ENCODE measurements at places on chromosomes 7 and 10. TPM values are rescaled to one million over a fixed set of nuclear protein-coding genes. Genes with fewer than 3 reads are reported as not detected.

- no peak overlapping the region for H3K27ac ChIP-seq
- no peak overlapping the region for H3K4me3 ChIP-seq
- H3K27me3 ChIP-seq = no peaks in the 10 kb centered on the region
- H3K36me3 ChIP-seq = no peaks in the 10 kb centered on the region
- H3K4me1 ChIP-seq = no peaks in the 10 kb centered on the region
These were observed 103.3 kb upstream of the CHST15 start for GRCh38 chr10:124196659-124197058.

DNA sequence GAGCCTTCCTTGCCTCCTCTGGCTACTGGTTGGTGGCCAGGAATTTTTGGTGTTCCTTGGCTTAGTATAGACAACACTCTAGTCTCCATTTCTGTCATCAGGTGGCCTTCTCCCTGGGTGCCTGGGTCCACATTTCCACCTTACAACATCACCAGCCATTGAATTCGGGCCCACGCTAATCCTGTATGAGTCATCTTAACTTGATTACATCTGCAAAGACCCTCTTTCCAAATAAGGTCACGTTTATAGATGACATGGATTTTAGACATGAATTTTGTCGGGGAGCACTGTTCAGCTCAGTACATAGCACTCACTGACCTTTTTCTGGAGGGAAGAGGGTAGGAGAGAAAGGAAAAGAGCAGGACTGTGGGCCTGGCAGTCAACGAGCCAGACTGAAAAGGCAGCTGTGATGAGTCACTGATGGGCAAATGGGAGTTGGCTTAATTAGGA, 39.4 kb downstream of the MMRN2 start:
- H3K4me1 ChIP-seq = no peaks in the 10 kb centered on the region
- H3K4me3 ChIP-seq = no peak overlapping the region
- no peak overlapping the region for H3K27ac ChIP-seq

The ARPC1A gene
- 201 TPM for total RNA-seq

The EPDR1 gene
- 0.39 TPM for total RNA-seq

The TMEM273 gene
- not detected for total RNA-seq

DNA sequence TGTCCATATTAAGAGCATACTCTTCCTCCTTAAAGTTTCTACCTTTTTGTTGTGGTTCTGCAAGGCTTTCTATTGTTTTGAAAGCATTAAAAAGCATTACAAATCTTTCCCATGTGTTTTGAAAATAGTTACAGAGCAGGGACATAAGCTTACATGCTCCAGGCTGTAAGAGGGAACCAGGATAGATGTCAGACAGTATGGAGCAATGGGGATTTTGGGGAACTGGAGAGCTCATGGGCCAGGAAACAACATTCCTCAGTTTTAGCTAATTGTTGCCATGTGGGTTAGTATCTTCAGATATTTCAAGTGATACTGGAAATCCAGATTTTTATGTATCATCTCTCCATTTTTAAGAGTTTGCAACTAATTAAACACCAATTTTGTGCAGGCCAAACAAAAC, 3.5 kb downstream of the MDFIC start:
- H3K27ac ChIP-seq = no peak overlapping the region
- no peaks in the 10 kb centered on the region for H3K27me3 ChIP-seq
- no peak for DNase-seq
- H3K4me1 ChIP-seq = no peaks in the 10 kb centered on the region
- no peaks in the 10 kb centered on the region for H3K36me3 ChIP-seq
- no peak overlapping the region for H3K4me3 ChIP-seq

The INHBA gene
- total RNA-seq = 0.72 TPM

DNA sequence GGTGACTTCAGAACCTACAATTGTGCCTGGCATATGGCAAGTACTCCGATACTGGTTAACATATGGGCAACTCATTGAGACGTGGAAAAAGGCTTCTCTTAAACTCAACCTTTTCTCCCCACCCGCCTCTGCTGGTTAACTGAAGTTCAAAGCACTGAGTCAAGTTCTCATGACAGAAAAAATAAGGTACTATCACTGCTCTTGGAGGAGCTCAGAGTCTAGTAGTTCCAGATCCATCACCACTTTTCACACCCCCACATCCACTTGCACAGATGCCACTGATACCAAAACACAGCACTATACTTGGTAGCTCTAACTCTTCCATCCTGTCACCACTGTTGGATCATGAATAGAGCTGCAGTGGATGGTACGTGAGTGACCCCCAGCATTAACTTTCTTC, 36.2 kb downstream of the CCDC6 start:
- no peak overlapping the region for H3K27ac ChIP-seq
- no peaks in the 10 kb centered on the region for H3K27me3 ChIP-seq

The OR6B1 gene
- total RNA-seq = not detected

GRCh38 chr7:136865236-136865635, 3.2 kb upstream of the CHRM2 start:
- no peak overlapping the region for H3K27ac ChIP-seq
- no peaks in the 10 kb centered on the region for H3K36me3 ChIP-seq
- DNase-seq = no peak
- H3K4me3 ChIP-seq = no peak overlapping the region

- H3K27ac ChIP-seq = no peak overlapping the region
- no peak overlapping the region for H3K4me3 ChIP-seq
- no peaks in the 10 kb centered on the region for H3K4me1 ChIP-seq
- no peak for DNase-seq
- no peaks in the 10 kb centered on the region for H3K36me3 ChIP-seq
These were observed 357.1 kb downstream of the PRPF18 start for GRCh38 chr10:13943735-13944398.

- DNase-seq = no peak
- H3K36me3 ChIP-seq = no peaks in the 10 kb centered on the region
- H3K4me3 ChIP-seq = no peak overlapping the region
- H3K27ac ChIP-seq = no peak overlapping the region
These were observed 143.2 kb downstream of the WNT2 start for GRCh38 chr7:117179701-117180100.

DNA sequence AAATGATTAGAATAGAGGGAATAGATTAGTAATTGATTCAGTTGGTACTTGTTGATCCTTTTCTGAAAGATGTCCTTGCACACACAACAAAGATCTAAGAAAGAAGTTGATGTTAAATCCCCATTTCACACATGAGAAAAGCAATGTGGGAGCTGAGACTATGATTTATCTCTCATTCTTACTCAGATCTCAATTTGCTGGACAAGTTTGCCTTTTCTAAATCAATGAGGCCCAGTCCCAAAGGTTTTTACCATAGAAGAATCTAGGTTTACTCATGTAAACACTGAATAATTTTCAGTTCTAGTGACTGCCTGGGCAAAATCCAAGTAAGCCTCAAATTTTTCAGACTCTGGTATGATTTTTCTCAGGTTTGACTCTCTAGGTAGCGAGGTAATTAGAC, 25.5 kb upstream of the PLXNA4 start:
- no peak overlapping the region for H3K4me3 ChIP-seq
- H3K36me3 ChIP-seq = no peaks in the 10 kb centered on the region
- no peaks in the 10 kb centered on the region for H3K4me1 ChIP-seq
- DNase-seq = no peak
- H3K27ac ChIP-seq = no peak overlapping the region
- peaks cover 2% of the 10 kb centered on the region for H3K27me3 ChIP-seq

DNA sequence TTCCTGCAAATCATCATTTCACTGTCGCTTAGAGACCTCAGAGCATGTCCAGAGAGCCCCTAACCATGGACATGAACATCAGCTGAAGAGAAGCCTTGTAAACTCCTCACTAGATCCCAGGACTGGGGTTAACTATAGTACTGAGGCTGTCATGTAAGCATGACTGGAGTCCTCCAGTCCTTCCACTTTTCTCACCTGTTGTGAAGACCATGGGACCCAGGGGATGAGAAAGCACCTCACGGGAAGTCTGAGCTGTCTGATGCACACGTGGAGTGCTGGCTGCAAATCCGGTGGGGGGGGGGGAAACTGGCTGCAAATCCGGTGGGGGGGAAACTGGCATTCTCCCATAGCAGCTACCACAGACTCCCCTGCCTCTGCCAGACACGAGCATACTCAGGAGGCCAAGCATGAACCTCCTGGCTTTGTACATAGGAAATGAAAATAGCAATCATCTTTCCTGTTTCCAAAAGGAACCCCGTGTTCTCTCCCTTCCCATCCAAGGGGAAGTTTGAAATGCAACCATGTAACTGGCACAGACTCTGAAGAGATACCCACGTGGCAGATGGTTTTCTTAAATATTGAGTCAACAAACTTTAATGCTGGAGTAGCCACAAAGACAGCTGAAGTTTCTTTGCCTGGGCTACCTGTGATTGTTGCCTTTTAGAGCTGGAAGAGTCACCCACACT, 261.4 kb downstream of the ZMYND11 start:
- peaks cover 5% of the 10 kb centered on the region for H3K4me1 ChIP-seq
- H3K27ac ChIP-seq = no peak overlapping the region

GRCh38 chr10:124629415-124629814, 114.8 kb downstream of the FAM53B start:
- H3K36me3 ChIP-seq = no peaks in the 10 kb centered on the region
- H3K4me1 ChIP-seq = 0 out of 2 replicates have a peak, but pooled peaks cover 4% of the 10 kb centered on the region
- H3K27ac ChIP-seq = no peak overlapping the region
- no peaks in the 10 kb centered on the region for H3K27me3 ChIP-seq

- no peak for DNase-seq
- no peaks in the 10 kb centered on the region for H3K27me3 ChIP-seq
- no peak overlapping the region for H3K4me3 ChIP-seq
- H3K27ac ChIP-seq = peak overlapping the region; percentile 93
- no peaks in the 10 kb centered on the region for H3K36me3 ChIP-seq
These were observed 50.9 kb downstream of the CALML3 start for GRCh38 chr10:5575482-5576153.

- no peak for DNase-seq
- no peak overlapping the region for H3K27ac ChIP-seq
- H3K4me3 ChIP-seq = no peak overlapping the region
These were observed 66.4 kb downstream of the ASAH2B start for GRCh38 chr10:50805981-50806622.

GRCh38 chr7:74344786-74345185, 55.6 kb downstream of the CLIP2 start:
- no peaks in the 10 kb centered on the region for H3K4me1 ChIP-seq
- H3K36me3 ChIP-seq = no peaks in the 10 kb centered on the region
- no peak for DNase-seq
- no peak overlapping the region for H3K27ac ChIP-seq

DNA sequence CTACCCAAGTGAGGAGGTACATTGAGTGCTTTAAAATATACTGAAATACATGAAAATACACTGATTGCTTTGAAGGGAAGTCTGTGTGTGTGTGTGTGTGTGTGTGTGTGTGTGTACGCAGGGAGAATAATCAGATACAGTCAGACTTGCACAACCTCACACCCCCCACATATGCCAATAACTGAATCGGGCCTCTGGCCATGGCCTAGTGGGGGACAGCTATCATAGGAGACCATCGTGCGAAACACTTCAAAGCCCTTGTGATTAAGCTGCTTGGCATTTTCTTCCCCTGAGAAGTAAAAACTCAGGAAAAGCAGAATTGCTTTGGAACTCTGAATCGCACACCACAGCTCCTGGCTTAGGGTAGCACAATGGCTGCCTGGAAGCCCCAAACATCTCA, 135.1 kb downstream of the C10orf105 start:
- no peaks in the 10 kb centered on the region for H3K4me1 ChIP-seq
- no peak overlapping the region for H3K27ac ChIP-seq
- no peak overlapping the region for H3K4me3 ChIP-seq
- H3K36me3 ChIP-seq = no peaks in the 10 kb centered on the region

GRCh38 chr7:90453259-90453891, 16.1 kb upstream of the PTTG1IP2 start:
- DNase-seq = no peak
- H3K4me1 ChIP-seq = 0 out of 2 replicates have a peak, but pooled peaks cover 4% of the 10 kb centered on the region
- H3K27ac ChIP-seq = no peak overlapping the region
- H3K36me3 ChIP-seq = no peaks in the 10 kb centered on the region

GRCh38 chr7:68936471-68937035, 661.7 kb upstream of the AUTS2 start:
- no peak overlapping the region for H3K27ac ChIP-seq
- no peak for DNase-seq
- no peak overlapping the region for H3K4me3 ChIP-seq
- H3K36me3 ChIP-seq = no peaks in the 10 kb centered on the region
- no peaks in the 10 kb centered on the region for H3K4me1 ChIP-seq

GRCh38 chr7:149257146-149257545, 4.8 kb upstream of the ZNF783 start:
- DNase-seq = no peak
- H3K4me3 ChIP-seq = no peak overlapping the region
- H3K27ac ChIP-seq = no peak overlapping the region
- no peaks in the 10 kb centered on the region for H3K4me1 ChIP-seq
- H3K36me3 ChIP-seq = no peaks in the 10 kb centered on the region

The MMD2 gene
- not detected for total RNA-seq

DNA sequence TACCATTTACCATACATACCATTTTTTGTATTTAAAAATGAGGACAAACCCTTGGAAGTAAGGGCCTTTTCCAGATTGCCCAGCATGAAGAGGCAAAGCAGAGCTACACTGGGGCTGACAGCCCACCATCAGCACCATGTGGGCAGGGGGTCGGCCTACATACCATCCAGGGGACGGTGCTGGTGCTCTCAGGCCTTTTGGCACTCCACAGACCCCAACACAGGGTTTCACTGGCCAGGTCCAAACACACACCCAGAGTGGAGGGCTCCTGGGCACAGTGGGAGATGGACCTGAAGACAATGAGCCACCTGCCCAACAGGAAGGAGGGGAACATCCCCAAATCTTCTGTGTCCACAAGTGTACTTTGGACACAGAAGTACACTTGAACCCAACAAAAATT, 69.2 kb upstream of the CAMK2B start:
- H3K27me3 ChIP-seq = no peaks in the 10 kb centered on the region
- H3K4me3 ChIP-seq = no peak overlapping the region
- H3K27ac ChIP-seq = no peak overlapping the region

GRCh38 chr7:94741179-94741578, 85.2 kb upstream of the SGCE start:
- no peak overlapping the region for H3K27ac ChIP-seq
- H3K4me3 ChIP-seq = no peak overlapping the region
- no peaks in the 10 kb centered on the region for H3K4me1 ChIP-seq
- no peaks in the 10 kb centered on the region for H3K36me3 ChIP-seq
- no peak for DNase-seq

DNA sequence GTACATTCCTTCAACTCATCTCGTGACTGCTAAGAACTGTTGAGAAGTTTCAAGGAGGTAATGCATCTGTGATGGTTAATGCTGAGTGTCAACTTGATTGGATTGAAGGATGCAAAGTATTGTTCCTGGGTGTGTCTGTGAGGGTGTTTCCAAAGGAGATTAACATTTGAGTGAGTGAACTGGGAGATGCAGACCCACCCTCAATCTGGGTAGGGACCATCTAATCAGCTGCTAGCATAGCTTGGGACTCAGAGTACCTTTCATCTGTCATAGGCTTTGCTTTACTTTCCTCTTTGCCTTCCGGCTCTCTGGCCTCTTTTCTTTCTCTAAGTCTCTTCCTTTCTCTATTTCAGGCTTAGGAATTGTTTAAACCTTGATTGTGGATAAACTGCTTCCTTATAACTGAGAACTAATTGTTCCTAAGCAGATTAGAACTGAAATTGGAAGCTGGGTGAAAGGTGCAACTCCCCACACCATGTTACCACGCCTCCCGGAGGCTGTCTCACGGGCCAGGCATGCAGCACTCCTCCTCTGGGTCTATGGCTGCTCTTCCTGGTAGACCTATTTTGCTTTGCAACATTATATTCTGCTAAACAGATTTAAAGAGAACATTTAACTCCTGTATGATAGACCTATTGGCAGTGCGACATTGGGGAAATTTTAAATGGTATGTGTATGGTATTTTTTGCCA, 298.2 kb downstream of the CCSER2 start:
- no peak overlapping the region for H3K4me3 ChIP-seq
- no peak overlapping the region for H3K27ac ChIP-seq
- no peaks in the 10 kb centered on the region for H3K27me3 ChIP-seq
- H3K36me3 ChIP-seq = no peaks in the 10 kb centered on the region
- H3K4me1 ChIP-seq = no peaks in the 10 kb centered on the region

The PAOX gene
- total RNA-seq = 7.3 TPM

- H3K4me3 ChIP-seq = no peak overlapping the region
- H3K36me3 ChIP-seq = no peaks in the 10 kb centered on the region
- 0 out of 2 replicates have a peak, but pooled peaks cover 1% of the 10 kb centered on the region for H3K27me3 ChIP-seq
- DNase-seq = no peak
These were observed 112.9 kb upstream of the LYZL2 start for GRCh38 chr10:30742471-30742870.

The GPR37 gene
- total RNA-seq = 0.50 TPM

Measured in Caco-2 (cell line).